ENCODE measurements at places on chromosomes 3 and 15.

DNA sequence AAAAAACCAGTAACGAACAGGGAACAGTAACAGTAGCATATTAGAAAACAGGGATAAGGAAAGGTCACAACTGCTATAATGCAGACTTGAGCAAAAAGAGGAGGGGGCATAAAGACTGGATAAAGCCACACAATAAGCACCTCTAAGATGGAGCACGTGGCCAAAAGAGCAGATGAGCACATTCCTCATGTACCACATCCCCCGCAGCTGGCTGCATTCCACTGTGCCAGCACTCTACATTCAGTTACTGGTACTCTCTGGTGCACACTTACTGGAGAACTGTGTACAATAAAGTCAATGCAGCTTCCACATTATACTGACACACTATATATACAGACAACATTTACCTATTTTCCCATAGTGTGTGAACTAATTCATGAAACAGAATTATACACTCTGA, 64.7 kb downstream of the UBE3A start:
- DNase-seq, result no peak

DNA sequence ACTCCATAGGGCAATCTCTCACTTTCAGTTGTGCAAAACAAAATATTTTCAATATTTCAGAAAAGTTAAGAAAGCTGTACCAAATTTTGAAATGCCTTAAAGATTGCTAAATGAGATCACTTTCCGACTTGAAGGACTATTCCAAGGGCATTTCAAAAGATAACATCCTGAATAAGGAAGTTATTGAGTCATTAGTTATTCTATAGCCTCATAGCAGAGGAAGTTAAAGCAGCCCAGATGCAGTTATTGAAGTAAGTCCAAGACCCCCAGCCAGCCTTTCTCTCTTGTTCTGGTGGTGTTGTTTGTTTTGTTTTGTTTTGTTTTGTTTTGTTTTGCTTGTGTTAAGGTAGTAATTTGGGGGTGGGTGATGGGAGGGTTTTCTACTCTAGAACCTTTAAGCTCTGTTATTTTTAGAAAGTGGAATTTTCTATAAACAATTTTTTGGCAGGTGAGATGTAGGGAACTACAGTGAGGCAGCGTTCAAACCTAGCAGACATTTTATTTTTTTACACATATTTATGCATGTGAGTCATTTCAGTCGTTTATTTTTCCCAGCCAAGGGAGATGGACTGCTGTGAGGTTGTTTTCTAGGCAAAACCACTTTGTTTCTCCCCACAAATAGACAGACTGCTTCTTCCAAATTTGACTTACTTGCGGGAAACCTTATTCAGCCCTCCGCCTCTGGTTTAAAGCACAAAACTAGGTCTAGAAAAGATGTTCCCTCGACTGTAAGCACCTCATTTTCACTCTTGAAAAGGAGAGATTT, 216.3 kb upstream of the ARPP21 start:
- DNase-seq, result no peak

DNA sequence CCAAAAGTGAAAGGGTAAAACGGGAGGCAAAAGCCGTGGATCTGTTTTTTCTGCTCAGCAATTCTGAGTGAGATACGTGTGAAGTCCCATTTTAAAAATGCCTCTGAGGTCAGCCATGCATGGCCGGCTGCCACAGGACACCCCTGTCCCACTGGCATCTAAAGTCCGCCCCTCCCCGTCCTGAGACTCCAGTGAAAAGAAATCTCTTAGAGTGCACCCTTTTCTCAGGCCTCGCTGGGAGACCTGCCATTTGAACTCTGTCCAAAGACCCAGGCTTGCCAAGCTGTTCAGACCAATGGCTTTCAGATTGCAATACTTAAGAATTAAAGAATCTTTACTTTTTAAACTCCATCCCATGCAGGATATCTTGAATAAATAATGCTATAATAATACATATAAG, 61.0 kb upstream of the SLC24A5 start:
- DNase-seq, result no peak

DNA sequence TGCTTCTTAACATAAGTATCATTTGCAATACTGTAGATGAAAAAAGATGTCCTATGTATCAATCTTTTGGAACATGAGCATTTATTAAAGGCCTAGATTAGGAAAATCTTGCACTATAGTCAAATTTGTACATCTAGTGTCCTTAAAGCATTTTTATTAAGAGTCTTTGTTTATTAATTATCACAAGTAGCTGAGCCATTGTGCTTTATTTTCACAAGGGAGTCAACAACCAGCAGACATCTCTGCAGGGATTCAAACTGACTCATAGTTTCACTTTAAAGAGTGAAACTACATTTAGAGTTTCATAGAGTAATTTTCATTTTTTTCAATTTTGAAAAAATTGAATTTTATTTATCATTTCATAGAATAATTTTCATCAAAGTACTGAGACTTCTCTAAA, 94.5 kb upstream of the EIF1B start:
- DNase-seq, result no peak

- DNase-seq, result no peak
Observed at GRCh38 chr3:51927061-51927977, 14.4 kb downstream of the RRP9 start.

All from T-helper 22 cell (primary cell).